ENCODE measurements at places on chromosomes 7 and 10.

DNA sequence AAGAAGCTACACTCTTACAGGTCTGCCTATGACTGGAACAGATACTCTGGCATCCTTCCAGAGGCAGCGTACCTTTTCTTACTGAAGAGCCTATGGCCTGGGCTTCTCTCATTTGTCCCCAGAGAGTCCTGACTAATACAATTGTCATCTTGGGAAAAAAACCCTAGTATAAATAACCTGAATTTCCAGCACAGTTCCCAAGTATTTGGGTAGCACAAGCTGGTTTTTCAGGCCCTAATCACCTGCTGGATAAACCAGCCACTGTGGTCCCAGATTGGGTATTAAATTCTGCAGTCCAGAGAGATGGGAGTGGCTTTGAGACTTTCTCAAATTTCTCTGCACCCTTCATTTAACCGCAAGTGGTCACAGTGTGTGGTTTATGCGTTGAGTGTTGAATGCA lies 186.8 kb upstream of the NEBL start:
- no peak for DNase-seq

DNA sequence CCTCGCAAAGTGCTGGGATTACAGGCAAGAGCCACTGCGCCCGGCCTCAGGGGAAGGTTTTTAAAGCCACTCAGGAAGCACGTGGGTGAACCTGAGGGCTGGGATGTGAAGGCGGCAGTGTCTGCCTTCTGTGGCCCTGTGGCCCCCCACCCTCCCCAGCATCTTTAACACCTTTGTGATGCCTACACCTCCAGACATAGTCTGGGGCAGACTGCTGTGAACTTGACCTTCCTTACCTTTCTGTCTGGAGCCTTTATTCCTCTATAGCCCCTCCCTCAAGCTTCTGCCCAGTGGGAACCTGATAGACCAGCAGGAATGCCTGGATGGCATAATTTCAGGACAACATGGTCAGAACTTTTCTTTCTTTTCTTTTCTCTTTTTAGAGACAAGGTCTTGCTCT lies 550.2 kb downstream of the GALNT17 start:
- no peak for DNase-seq

DNA sequence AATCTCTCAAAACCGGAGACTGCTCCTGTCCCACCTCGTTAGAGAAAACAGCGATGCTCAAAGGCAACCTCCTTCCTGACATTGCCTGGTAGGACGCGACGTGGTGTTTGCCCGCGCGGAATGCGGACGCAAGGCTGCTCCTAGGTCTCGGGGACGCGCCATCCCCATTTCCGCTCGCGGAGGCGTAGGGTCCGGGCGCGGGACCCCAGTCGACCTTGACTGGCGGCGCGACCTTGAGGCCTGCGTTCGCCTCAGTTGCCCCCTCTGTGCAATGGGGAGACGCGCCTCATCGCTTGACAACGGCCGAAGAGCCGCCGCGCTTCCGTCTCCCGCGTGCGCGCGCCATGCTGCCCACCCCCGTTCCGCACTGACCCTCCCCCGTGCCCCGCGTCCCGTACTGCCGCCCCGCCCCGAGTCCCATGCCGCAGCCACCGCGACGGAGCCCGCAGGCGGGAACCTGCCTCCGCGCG lies 412 bp upstream of the PPIA start:
- no peak for DNase-seq

DNA sequence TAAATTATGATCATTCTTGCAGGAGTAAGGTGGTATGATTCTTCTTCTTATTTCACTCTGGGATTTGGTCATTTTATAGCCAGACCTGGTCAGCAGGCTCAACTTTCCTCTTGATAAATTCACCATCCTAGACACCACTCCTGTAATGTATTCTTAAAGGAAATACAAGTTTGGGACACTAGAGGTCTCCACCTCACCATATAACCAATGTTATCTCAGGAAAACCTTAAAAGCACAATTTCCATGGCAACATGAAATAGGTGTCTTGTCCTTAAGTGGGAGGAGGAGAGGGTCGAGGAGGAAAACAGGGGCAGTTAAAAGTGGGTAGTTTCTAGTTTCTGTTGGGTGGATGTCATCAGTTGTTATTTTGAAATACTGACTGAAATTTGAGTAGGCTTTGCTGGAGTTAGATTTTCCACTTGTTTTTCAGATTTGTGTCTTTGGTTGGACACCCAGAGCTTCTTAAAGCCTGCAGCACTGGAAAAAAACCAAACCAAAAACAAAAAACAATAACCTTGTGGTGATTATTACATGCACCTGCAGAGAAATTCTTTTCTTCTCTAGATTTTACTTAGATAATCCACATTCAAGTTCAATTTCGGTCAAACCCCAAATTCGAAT lies 163.1 kb downstream of the PRKCQ start:
- DNase-seq: no peak

DNA sequence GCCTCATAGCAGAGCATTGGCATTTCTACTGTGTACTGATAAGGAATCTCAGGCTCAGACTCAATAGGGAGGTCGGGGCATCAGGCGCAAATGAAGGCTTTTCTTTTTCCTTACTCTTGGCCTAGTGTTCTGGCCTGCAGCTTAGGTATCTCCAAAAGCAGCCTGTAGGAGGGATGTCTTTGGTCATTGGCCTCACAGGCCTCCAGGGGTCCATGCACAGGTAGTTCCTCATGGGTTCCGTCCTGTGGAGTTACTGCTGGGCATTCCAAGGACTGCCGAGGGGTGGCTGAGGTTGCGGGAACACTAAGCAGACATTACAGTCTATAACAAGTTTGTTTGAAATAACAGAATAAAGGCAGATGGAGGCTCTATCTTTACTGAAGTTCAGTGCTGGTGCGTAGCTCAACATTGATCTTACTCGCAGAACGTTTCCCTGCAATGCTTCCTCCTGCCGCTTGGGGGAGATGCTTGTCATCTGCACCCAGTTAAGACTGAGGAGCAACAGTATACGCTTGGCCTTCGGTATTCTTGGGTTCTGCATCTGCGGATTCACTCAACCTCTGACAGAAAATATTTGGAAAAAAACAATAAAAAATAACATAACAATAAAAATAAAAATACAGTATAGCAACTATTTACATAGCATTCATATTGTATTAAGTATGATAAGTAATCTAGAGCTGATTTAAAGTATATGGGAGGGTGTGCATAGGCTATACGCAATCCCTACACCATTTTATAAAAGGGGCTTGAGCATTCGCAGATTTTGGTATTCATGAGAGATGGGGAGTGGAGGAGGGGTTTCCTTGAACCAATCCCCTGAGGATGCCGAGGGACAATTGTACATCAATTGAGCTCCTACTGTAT lies 58.9 kb downstream of the SH2D4B start:
- DNase-seq: peak; percentile 13

DNA sequence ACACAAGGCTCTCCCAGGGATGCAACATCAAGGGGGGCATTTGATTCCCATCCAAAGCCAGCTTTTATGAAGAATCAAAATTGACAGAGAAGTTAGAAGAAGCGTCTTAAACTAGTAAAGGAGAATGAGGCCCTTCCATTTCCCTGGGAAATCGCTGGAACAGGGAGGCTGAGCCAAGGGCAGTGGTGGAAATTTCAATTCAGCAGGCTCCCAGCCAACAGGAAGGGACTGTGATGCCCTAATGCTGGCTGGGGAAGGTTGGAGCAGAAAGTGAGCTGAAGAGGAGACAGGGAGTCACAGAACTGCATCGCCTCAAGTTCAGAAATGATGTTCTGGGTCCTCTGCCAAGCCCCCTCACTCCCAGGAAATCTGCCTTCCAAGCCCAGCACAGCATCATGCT lies 517.3 kb downstream of the GRID1 start:
- DNase-seq: no peak

DNA sequence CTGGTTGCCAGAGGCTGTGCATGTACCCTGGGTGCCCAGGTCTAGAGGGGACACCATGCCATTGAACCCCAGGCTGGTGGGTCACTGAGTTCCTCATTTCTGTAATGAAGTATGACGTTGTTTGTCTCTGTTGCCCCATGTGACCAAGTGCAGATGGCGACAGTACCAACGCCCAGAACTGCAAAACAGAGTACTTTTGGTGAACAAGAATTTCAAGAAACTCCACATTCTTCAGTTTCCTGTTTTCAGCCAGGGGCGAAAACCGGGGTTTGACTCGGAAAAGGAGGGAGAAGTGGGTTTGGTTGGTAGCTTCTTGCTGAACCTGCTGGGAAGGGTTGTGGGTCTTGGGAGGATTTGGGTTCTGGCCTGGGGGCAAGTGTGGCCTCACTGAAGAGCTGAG lies 18.2 kb downstream of the CYP17A1 start:
- no peak for DNase-seq

DNA sequence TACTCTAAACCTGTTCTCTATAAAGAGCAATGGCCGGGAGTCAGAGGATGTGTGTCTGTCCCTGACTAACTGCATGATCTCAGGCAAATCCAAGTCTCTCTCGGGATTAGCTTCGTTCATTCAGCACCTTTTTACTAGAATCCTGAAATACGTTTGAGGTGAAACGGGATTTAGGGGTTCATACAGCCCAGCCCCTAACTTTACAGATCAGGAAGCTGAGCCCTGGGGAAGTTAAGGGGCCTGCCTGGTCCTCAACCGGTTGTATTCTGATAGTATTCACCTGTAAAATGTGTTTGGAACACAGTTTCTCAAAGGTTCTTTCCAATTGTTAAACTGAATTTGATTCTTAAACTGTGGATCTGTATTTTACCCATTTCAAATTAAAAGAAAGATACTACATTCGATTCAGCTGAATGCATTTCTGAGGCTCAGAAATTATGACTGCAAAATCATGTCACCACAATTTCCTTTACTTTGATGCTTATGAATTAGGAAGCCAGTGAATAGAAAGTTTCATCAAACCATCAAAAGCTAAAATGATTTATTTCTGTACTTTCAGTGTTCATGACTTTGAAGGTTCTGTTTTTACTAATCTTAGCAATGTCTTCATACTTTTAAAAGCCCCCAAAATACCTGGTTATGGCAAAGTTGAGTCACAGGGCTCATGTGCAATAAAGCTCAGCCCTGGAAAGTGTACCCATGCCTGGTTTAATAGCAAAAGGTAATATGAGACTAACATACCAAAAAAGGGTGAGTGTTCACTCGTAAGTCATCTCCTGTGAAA lies 28.9 kb upstream of the EZH2 start:
- DNase-seq: no peak

DNA sequence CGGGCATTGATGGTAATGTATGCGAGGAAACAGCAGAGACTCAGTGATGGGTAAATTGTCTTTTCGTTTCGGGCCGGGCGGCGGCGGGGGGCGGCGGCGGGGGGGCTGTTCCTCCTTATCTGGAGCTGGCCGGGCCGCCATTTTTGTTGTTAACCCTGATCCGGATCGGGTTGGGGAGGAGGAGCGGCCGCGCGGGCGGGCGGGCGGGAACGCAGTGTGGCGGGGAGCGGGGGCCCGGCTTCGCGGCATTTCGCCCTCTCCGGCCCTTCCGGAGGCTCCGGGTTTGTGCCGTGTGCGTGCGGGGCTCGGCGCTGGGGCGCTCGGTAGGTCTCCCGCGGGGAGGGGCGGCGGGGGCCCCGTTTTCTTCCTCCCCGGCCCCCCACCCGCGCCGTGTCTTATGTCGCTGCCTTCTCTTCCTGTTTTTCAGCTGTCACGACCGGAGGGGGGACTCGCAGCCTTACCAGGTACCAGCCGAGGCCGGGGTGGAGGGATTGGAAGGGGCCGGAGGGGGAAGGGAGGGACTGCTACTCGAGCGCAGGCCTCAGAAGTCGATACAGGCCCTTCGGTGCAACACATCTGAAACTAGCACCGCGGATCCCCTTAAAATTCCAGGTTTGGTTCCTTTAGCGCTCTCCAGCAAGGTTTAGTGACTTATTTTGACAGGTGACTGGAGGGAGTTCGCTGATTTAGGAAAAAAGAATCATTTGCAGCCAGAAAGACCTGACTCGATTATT lies 820 bp downstream of the WAC start:
- peak; percentile 59 for DNase-seq

- DNase-seq: no peak
Observed at GRCh38 chr10:52900593-52900992, 128.0 kb upstream of the MBL2 start.

GRCh38 chr10:94412449-94412848 lies 10.1 kb downstream of the TBC1D12 start:
- DNase-seq: no peak

DNA sequence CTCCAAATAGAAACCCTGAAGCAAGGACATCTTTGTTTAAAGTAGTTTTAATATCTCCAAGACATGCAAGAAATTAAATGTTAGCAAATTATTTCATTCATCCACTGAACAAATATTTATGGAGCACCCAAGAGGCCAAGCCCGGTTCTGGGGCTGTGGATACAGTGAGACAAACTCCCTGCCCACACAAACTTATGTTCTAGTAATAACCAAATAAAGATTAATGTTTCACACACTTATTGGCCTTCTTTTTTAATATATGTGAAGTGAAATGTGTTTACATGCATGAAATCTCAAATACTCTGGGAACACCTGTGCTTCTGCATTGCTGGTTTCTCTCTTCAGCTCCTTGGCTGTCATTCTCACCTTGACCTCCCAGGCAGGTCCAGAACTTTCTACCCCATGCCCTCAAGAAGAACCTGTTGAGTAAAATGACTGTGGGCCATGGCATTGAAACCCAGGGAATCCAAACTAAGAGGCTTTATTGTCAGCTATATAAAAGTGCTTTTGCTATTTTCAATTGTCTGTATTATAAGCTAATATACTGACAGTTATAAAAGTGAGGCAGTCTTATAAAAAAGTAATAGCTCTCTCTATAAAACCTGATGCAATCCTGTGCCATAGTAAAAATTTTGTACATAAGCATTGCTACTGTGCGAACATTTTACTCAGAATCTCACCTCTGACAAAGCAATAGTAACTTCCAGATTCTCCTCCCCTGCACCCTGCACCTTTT lies 43.7 kb downstream of the SVIL start:
- no peak for DNase-seq

DNA sequence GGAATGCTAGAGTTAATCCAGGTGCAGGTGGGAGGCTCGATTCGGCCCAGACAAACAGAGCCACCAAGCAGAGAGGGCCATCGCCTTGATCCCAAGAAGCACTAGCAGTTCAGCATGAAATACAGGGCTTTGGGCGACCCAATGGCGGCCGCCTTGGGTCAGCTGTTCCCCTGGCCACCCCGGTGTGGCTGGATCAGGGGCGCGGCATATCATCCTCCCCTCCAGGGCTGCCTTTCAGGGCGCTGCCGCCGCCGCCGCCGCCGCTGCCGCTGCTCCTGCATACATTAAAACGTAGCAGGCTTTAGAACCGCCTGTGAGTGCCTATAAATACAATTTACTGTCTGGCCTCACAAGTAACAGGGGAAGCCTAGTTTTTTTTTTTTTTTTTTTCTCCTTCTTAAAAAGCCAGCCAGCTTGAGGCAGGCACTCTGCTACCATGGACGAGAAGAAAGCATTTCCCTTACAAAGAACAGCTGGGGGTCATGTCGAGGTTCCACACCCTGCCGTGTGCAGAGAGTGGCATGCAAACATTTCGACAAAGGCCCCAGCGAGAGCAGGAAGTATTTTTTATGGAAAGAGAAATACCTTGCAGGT lies 57.7 kb upstream of the EFCAB10 start:
- no peak for DNase-seq

Data from stimulated activated CD4-positive, alpha-beta T cell treated with anti-CD3 and anti-CD28 coated beads, Interleukin-4, amount 100 ng/mL, for 48 hours (primary cell).